Stimulated activated CD4-positive, alpha-beta T cell treated with anti-CD3 and anti-CD28 coated beads, Interleukin-15, amount 100 ng/mL, for 24 hours (primary cell): ENCODE measurements at places on chromosomes 16 and 17.

DNA sequence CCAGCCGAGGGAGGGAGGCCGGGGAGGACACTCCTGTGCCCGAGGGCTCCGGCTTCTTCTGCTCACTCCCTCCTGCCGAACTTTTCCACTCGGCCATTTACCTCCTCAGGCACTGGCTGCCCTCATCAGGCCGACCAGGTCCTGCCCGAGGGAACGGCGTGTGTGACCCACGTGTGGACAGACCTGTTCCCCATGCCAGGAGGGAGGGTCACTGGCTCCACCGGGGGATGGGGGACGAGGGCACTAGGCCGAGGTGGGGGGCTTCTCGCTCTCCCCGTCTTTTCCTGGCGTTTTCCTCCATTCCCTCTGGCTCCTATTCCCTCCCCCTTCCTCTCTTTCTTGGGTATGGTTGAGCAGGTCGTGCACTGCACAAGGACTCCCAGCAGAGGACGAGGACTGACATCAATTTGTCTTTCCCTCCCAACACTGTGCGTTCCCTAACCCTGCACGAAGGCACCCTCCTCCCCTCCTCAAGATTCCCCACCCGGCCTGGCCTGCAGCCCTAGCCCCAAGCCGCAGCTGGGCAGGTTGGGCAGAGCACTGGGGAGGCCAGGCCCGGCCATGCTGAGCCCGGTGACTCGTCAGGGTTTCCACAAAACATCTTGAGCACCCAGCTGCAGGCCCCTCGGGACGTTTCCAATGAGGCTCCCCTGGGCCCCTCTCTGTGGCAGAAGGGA is 3.2 kb upstream of the IL17C start:
- peak; percentile 20 for DNase-seq

DNA sequence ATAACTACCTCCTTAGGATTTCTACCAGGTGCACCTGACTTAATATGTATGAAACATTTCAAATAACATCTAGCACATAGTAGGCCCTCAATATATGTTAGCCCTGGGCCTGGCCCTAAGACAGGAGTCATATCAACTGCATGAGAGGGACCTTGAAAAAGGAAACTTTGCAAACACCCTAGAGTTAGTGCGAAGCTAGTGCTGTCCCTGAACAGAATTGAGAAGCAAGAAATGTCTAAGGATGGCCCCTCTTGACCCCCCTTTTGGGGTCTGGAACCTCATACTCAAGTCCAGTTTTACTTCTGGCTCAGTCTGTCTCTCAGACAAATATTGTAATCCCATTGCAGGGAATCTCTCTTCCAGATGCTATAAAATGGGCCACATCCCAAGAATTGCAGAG is 80.5 kb downstream of the CBLN1 start:
- no peak for DNase-seq

DNA sequence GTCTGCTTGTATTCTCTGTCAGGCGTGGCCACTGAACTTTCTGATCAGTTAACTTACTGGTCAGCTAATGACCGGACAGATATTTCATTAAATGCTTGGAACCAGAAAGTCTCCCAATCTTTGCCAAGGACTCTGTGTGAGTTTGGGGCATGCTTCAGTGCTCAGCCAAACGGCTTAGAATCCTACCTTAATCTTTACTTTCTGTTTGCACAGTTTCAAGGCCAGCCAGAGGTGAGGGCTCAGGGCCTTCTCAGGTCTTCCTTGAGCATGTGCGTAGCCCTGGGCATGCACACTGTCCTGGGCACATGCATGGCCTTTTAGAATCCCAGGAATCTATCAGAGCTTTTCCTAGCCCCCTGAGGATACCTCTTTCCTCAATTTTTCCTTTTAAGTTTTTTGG is 230.1 kb downstream of the RAB11FIP4 start:
- DNase-seq, result no peak

DNA sequence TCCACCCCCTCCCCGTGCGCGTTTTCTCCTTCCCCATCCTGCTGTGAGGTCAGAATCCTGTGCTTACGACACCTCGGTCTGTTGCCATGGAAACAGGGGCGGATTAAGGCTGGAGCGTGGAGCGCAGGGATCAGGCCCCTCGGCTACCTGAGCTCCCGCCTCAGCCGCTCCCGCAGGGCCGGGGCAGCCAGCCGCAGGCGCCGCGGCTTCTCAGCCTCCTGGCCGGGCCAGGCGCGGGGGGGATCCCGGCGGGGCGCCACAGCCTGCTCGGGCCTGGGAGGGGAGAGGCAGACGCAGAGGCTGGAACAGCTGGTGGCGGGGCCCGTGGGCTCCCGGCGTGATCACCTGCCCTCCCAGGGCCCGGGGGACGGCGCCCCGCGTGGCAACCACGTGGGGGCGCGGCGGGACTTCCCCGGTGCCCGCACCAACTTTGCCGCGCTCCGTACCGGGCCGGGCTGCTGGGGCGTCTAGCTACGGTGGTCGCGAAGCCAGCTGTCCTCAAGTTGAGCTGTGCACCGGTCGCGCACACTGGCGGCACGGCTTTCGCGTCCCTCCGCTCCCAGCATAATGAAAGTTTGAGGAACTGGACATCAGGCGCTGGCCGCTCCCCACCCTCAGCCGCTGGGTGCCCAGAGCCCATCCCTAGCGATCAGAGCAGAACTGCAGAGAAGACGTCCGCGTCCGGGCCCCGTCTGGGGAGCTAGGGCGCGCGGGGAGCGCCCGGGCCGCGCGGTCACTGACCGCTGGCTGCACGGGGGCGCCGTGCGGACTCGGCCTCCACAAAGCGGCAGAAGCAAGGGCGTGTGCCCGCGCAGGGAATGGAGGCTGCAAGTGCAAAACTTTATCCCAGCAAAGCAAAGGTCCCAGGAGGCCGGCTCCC is 1.2 kb downstream of the RTN4RL1 start:
- DNase-seq, result peak; percentile 57

GRCh38 chr16:57500578-57501111 is 14.4 kb upstream of the DOK4 start:
- peak; percentile 14 for DNase-seq

DNA sequence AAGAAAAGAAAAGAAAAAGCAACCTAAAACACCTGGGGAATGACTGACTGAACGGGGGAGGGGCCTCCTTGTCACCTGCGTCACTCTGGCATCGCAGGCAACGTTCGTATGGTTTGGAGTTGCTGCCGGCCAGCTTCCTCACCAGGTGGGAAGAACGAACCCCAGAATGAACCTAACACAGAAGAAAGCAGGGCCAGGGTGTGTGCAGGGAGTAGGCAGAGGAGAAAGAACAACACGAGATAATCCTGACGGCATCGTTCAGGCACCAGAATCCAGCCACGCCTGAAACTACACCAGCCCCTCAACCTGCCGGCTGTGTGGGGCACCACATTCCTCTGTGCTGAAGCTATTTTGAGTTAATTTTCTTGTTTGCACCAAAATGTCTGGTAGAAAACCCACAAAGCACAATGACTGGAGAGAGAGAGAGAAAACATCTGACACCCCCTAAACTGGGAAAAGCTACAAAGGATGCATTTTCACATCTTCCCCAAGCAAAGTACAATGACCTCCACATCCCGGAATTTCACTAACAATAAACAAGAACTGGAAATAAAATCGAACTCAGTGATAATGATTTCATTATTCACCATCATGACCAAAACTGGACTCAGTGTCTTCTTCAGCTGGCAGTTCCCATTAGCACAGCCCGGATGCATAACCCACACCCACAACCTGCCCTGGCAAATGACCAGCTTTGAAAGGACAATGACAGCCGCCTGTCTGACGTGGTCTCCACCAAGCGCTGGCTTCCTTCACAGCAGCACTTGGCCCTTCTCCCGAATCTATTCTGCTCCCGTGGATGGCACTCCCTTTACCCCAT is 23.6 kb downstream of the RAB40B start:
- no peak for DNase-seq

GRCh38 chr16:53894686-53895085 is 190.7 kb downstream of the FTO start:
- DNase-seq, result no peak

- peak; percentile 24 for DNase-seq
Measured at GRCh38 chr16:67847064-67847861, at the start of gene CENPT. Gene CENPT (minus strand): TSS chr16:67847693. CDS start chr16:67833859, 13,834 bp downstream.

DNA sequence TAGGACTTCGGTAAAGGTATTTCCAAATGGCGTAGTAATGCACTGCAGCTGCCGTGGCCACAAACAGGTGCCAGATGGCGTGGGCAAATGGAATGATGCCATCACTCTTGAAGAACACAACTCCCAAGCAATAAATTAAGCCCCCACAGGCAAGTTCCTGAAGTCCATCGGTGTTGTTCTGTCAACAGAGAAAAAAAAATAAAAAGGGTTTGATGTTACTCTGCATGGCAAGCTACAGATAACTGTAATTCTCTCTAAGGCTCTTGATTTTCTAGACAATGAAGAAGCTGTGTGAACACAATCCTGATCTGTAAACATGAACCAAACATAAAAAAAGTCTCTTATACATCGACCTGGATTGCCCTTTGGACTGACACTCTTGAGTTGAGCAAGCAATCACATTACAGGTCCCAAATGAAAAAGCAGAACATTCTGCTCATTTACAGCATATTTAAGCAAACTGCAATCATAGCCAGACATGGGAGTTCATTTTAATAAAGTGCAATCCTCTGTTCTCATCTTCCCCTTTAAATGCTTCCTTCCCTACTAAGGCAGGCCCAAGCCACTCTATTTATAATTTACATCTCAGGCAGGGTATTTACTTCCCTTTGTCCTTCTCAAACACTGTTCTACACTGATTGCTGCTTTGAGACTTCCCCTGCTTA is 27.1 kb downstream of the MMD start:
- no peak for DNase-seq

GRCh38 chr17:65541453-65541852 is 20.0 kb downstream of the AXIN2 start:
- DNase-seq, result no peak
